ENCODE measurements at places on chromosomes 13 and 19. TPM values are rescaled to one million over a fixed set of nuclear protein-coding genes. Genes with fewer than 3 reads are reported as not detected.

The DUXA gene
- not detected for total RNA-seq

The PROZ gene
- not detected for total RNA-seq

The SELENOV gene
- not detected for total RNA-seq

The KIR3DL2 gene
- total RNA-seq, result 1.1 TPM

The AMER2 gene
- total RNA-seq, result not detected

The TMEM272 gene
- 0.28 TPM for total RNA-seq

The SLC10A2 gene
- total RNA-seq, result not detected

The FBXO27 gene
- 0.18 TPM for total RNA-seq

The RPL28 gene
- 3,026 TPM for total RNA-seq

The CCDC194 gene
- total RNA-seq, result 7.0 TPM

The PRTN3 gene
- total RNA-seq, result not detected
